ENCODE measurements at places on chromosomes 5 and 9.

DNA sequence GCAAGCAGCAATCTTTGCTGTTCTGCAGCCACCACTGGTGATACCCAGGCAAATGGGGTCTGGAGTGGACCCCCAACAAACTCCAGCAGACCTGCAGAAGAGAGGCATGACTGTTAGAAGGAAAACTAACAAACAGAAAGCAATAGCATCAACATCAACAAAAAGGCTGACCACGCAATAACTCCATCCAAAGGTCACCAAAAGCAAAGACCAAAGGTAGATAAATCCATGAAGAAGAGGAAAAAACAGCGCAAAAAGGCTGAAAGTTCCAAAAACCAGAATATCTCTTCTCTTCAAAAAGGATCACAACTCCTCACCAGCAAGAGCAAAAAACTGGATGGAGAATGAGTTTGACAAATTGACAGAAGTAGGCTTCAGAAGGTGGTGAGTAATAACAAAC lies 23.4 kb downstream of the FRMD3 start:
- DNase-seq: no peak

DNA sequence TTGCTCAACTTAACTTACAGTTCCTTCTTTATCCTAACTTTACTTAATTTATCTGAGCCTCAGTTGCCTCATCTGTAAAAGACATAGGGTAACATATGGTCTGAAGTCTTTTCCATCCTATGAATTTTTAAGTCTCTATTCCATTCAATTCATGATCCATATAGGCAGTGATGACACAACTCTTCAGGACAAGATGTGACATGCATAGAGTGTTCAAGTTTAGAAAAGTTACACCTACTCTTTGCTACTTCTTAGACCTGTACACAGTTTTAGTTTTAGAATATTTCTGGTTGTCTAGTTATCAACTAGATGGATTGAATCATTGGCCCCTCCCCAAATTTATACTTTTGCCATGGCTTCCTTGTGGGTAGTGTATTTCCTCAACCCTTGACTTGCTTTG lies 50.7 kb upstream of the ELL2 start:
- DNase-seq: no peak

GRCh38 chr9:137087409-137087925 lies 682 bp downstream of the MAN1B1 start:
- DNase-seq: no peak

DNA sequence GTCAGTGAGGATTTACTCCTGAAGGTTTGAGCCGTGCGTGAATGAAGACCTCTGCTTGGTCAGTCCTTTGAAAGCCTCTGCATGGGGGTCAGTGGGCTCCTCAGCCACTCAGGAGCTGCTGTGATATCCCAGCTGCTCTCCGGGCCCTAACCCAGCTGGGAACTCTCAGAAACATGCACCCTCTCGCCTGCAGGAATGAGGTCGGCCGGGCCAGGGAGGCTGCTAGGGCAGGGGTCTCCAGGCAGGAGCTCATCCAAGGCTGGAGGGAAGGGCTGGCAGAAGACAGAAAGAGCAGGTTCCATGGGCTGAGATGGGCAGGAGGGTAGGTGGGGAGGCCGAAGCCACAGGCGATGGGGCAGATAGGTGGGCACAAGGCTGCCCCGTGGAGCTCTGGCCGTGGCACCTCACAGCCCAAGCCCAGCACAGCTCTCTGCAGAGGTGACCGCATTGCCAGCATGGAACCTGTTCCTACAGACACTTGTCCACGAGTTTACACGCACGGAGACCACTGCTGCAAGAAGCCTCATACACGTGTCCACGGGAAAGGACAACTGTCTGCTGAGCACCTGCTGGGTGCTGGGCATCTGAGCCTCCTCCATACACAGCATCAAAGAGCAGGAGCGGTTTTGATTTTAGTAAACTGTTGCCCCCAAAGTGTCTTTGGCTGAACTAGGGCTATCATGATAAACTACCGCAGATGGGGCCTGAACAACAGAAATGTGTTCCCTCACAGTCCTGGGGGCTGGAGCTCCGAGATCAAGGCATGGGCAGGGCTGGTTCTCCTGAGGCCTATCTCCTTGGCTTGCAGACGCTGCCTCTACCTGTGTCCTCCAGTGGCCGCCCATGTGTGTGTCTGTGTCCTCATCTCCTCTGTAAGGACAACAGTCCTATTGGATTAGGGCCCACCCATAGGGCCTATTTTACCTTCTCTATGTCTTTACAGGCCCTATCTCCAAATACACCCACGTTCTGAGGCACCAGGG lies 85.2 kb upstream of the ADAMTS2 start:
- no peak for DNase-seq

DNA sequence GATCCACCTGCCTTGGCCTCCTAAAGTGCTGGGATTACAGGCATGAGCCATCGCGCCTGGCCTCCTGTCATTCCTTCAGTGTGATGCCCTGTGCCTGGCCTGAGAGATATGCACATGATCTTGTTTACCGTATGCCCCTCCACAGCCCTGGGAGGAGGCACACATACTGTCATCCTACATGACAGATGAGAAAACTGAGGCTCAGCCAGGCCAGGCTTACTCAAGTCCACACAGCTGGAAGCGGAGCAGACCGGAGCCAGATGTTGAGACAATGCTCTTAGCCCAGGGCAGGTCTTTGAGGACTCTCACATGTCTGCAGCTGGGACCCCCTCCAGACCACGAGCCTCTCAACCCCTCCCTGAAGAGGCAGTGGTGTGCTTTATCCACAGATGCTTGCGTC lies 38.7 kb upstream of the SH3PXD2B start:
- no peak for DNase-seq
